Omental fat pad (tissue), 4 donors: ENCODE measurements at places on chromosomes 6 and 20. TPM values are rescaled to one million over a fixed set of nuclear protein-coding genes. Genes with fewer than 3 reads are reported as not detected.

CFAP61 gene
- not detected for total RNA-seq

UBD gene
- total RNA-seq: 1.1 TPM

GRCh38 chr6:53011979-53012378 lies 16.9 kb upstream of the GSTA4 start:
- DNase-seq: no peak

DNA sequence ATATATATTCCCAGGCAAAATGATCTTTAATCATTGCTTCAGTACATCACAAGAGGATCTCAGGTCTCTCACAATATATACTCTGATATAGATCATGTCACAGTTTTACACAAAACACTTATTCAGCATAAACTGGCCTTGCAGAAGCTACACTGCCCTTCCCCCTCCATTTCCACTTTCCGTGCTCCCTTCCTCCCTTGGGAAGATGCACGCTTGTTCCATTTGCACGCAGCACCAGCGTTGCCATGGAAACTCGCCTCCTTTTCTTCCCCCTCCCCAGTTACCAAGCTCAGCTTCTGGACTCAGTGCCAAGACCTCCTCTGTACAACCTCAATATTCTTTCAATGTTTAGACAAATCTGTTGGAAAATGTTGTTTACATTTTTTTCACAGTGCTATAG lies 154.6 kb downstream of the RFPL4B start:
- DNase-seq: no peak

DNA sequence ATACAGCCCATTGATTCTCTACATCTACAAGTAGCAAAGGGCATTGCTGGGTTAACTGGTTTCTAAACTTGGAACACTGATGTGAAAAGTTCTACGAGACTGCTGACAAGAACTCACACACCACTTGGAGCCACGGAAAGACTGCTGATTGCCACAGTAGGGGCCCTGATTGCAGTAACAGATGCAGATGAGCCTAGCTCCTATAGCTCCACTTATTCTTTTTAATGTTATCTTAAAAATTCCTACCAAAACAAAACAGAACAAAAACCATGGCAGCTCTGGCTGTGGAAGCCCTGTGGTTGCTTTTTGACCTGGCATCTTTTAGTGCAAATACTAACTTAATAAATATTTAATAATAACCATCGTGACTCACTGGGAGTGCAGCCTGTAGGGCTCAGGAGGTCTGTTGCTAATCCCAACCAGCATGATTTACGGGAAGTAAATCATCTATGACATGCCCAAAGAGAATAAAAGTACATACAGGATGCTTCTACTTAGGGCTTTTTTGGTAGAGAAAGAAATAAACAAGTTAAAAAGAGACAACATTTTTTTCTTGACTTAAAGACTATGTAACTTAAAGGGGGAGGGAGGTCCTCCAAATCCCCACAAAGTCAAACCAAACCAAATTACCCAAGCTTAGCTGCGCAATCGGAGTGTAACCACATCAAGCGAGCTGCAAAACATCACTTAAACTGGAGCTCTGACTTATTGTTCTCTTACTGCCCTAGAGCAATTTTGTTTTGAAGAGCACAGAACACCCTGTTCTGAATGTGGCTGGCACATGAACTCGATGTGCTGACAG lies 87.2 kb downstream of the FKBP5 start:
- no peak for DNase-seq

- DNase-seq: no peak
Measured at GRCh38 chr6:90190752-90191395, 105.8 kb downstream of the BACH2 start.

- DNase-seq: no peak
Measured at GRCh38 chr6:135291288-135292076, 110.4 kb downstream of the MYB start.

DNA sequence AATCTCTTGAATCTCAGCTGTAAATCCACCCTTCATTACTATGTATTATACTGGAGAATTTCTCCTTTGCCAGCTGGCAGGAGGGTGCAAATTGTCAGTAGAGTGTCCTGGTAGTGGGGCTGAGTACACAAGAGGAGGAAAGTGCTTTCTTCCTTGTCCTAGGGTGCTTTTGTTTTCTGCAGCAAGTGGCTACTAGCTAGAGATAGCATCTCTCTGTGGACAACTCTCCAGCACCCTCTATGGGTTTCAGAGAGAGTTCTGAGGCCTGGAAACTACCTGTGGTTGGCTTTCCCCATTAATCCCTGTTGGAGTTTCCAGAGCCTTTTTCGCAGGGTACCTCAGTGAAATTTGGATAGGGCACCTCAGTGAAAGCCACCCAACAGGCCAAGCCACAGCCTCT lies 422.5 kb upstream of the RGS17 start:
- no peak for DNase-seq

GRCh38 chr6:90139272-90139817 lies 157.3 kb downstream of the BACH2 start:
- no peak for DNase-seq
